ENCODE measurements at places on chromosomes 16 and 17.
A peak's percentile ranks its signal among the peaks of the same experiment; 100 is the strongest.

DNA sequence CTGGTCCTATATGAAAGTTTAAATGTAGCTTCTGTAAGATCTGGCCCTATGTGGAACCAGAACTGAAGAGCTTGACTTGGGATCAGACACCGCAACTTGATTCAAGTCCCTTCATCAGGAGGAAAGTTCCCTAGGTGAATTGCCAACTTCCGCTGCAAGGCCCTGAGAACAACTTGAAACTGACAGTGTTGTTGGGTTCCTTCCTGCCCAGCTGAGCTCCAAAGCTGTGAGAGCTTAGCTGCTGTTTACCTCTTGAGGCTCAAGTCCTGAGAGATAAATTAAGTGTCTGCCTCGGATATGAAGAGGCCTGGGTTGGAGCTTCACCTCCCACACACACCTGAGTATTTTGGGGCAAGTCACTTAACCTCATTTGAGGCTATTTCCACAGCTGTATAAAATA lies 44.7 kb downstream of the REXO5 start:
- no peak for DNase-seq

GRCh38 chr17:69466451-69466850 lies 52.0 kb downstream of the MAP2K6 start:
- no peak for DNase-seq

DNA sequence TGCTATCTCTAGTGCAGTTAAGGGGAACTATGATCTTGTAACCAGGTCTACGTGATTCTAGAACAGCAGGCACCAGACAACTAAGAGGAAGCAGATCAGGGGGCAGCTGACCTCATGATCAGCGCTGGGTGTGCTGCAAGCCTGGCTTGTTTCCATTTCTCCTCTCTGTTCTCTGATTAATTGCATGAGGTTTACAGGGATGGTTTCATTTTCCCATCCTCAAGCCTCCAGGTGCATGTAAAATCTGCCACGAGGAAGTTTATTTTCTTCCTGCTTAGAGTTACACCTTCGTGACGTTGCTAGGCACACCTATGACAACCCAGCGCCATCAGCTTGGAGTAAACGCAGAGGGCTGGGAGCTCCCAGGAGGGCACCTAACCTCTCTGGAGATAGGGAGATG lies 4.3 kb upstream of the NUPR1 start:
- no peak for DNase-seq

- no peak for DNase-seq
These were observed 46.1 kb upstream of the MSI2 start for GRCh38 chr17:57210224-57210553.

DNA sequence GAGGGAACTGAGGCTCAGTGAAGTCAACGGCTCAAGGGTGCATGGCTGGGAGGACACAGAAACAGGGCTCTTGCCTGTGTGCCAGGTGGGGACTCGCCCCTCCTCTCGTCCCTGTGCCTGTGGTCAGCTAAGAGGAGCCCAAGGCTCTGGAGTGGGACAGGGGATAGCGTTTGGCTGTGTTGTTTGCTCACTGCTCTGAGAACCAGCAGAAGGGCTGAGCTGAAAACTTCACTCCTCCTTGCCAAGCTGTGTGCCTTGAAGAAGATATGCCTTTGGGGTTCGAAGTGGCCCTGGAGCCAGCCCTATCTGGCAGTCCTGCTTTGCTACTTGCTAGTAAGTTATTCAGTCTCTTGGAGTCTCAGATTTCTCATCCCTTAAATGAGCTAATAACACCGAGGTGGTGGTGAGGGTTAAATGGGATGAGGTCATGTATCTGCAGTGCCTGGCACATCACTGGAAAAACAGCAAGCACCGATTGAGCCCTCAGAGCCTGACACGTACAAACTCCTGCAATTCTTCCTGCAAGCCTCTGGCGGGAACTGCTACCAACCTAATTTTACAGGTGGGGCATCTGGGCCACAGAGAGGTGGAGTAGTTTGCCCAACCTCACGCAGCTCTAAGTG lies 17.7 kb downstream of the FOXL1 start:
- DNase-seq, result no peak

DNA sequence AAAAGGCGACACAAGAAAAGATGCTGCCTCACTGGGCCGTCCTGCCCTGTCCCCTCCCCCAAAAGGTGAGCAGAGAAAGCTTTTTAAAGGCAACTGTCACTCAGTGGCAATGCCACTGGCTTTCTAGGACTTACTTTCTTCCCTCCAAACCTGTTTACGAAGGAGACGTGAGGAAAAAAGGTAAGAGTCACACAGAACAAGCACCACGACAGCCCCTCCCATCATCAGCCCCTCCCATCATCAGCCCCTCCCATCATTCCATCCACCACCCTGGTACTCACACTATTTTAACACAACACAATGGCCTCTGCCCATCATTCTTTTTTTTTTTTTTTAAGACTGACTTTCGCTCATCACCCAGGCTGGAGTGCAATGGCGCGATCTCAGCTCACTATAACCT lies 77.1 kb downstream of the NXN start:
- no peak for DNase-seq

GRCh38 chr17:1515640-1516387 lies 598 bp downstream of the INPP5K start:
- peak; percentile 60 for DNase-seq

DNA sequence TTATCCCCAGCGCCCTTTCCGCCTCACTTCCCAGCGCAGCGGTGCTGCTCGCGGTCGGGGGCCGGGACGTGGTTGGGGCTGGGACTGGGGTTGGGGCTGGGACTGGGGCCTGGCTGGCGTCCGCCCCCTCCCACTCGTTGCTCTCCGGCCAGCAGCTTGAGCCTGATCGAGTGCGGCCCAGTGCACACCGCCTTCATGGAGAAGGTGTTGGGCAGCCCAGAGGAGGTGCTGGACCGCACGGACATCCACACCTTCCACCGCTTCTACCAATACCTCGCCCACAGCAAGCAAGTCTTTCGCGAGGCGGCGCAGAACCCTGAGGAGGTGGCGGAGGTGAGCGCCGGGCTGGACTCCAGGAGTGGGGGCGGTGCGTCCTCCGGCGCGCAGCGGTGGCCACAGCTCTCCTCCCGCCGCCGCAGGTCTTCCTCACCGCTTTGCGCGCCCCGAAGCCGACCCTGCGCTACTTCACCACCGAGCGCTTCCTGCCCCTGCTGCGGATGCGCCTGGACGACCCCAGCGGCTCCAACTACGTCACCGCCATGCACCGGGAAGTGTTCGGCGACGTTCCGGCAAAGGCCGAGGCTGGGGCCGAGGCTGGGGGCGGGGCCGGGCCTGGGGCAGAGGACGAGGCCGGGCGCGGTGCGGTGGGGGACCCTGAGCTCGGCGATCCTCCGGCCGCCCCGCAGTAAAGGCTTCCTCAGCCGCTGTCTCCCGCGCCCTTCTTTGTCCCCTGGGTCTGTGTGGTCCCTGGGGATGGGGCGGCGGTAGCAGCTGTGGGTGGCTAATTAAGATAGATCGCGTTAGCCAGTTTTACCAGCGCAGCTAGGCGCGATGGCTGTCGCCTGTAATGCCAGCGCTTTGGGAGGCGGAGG lies 1.8 kb downstream of the HSD17B1 start:
- DNase-seq, result peak; percentile 67

GRCh38 chr17:27551701-27552248 lies 79.2 kb upstream of the LGALS9 start:
- no peak for DNase-seq

DNA sequence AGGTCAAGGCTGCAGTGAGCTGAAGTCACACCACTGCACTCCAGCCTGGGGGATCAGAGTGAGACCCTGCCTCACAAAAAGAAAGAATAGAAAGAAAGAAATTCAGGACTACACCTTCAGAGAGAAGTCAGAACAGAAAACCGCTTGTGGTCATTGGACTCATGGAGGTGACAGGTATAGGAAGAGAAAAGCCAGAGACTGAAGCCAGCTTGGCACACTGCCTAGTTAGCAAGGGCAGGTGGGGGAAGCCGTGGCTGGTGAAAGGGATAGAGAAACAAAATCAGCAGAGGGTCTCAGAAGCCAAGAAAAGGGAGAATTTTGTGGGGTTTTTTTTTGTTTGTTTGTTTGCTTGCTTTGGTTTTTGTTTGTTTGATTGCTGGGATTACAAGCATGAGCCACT lies 32.9 kb upstream of the SKAP1 start:
- no peak for DNase-seq

GRCh38 chr16:77344341-77344740 lies 90.5 kb downstream of the ADAMTS18 start:
- DNase-seq, result no peak

- DNase-seq, result no peak
These were observed 30.3 kb downstream of the ALDH3A2 start for GRCh38 chr17:19678581-19679453.

- DNase-seq, result no peak
These were observed 33.5 kb downstream of the TBC1D16 start for GRCh38 chr17:80002070-80002641.

GRCh38 chr17:51427856-51428255 lies 167.5 kb downstream of the UTP18 start:
- DNase-seq, result no peak

DNA sequence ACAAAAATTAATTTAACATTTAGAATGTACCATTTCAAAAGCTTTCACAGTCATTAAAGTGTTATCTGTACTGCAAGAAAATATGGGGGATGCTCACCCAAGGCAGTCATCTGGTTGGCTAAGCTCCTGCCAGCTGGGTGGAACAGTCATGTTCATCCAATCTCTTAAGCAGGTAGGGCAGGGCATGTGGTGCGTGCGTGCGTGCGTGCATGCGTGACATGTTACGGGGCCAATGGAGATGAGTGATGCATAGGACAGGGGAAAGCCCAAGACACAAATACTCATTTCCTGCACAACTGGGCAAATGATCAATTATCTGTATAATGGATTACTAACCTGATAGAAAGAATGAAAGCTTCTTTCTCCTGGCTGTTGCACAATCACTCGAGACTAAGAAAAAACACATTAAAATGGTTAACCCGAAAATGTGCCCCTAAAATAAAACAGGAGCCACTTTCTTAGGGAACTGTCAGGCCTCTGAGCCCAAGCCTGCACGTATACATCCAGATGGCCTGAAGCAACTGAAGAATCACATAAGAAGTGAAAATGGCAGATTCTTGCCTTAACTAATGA lies 104.4 kb downstream of the MYO1D start:
- no peak for DNase-seq

DNA sequence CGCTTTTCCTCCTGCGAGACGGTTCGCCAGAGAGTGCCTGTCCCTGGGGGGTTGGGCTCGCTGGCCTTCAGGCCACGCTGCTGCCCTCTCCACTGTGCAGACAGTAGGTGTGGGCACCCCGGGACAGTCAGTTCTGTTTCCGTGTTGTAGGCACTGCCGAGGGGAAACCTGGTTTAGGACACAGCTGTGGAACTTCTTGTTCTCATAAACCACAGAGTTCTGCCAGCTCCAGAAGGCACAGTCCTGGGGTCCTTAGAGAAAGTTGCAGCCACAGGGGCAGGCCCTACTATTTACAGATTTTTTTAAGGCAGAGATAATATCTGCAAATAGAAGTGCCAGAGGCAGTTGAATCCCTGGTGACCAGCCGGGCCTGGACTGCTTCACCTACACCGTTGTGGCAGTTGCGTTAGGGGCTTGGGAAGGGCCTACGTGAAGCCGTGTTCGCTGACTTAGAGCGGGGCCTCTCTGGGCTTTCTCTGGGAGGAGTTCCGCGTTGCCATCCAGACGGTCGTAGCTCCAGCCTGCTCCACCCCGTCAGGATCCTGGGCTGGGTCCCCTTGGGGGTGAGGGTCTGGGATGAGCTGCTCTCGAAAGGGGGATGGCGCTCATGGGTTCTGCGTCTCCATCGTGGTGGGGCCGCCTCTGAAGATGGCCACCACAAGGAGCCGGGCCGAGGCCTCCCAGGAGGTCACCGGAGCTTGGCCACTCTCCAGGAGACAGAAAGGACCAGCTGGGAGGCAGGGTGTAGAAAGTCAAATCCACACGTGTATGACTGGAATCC lies 126.3 kb downstream of the BANP start:
- no peak for DNase-seq

- DNase-seq, result no peak
These were observed 2.0 kb downstream of the PRSS33 start for GRCh38 chr16:2785101-2785991.

DNA sequence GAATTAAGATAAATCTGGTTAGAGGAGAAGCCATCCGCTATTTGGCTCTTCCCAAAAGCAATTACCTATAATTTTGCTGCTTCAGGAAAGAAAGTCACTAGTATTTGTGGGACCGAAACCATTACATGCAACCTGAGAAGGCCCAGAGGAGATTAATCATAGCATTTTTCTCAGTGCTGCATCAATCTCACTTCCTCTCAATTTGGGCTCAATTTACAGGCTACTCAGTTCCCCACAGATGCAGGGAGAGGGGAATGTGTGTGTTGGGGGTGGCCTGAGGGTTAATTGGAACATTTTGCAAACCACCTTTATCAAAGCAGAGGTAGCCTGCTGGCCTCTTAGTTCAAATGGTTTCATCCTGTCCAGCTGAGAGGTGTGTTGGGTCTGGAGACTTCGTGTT lies 394.7 kb upstream of the ASIC2 start:
- DNase-seq, result no peak

DNA sequence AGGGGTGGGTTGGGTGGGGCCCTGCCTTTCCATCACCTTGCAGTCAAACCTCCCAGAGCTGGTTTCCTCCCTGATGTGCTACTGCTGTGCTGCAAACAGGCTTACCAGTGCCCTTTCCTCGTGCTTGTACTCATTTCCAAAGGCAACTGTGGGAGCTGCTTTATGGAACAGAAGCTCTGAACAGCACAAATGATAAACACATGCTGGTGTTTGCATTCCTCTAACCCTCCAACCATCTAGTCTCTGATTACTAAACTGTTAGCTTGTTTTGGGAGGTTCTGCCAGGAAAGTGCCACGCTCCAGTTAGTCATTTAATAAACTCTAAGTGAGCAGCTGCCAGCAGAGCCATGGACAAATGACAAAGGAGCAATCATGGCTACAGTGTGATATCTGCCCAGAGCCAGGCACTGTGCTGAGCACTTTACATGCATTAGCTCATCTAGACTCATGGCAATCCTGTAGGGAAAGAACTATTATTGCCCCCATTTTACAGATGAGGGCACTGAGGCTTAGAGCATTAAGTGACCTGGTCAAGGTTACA lies 110.4 kb downstream of the VAT1L start:
- no peak for DNase-seq

DNA sequence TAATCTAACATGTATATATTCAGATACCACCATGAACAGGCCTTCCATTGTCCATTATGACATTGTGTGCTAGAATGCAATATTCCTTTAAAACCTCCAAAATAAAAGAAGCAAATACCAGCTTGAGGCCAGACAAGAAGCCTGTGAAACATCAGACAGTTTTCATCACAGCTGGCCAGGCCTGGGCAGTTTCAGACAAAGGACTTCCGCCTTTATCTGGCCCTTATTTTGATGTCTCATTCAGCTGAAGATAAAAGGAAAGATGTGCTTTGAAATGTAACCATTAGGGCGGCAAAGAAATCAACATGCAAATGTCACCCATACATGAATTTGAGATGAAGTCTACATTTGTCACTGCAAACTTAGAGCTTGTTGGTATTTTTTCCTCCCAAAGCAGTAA lies 737.5 kb downstream of the KCNJ2 start:
- DNase-seq, result no peak
